ENCODE measurements at places on chromosomes 3 and 15.

DNA sequence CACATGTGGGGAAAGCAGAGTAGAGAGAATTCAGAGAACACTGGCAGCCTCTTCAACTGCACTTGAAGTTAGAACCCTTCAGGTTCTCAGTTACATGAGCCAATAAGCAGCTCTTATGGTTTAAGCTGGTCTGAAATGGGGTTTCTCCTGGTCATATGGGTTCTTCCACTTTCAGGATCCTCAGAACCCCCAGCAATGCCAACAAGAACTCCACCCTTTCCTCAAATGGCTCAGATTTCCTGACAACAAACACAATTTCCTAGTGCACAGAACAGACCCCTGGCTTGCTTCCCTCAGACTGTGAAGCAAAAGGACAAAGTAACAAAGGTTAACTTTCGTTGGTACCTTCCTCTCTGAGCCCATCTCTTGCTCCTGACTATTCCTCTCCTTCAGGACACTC, 23.9 kb upstream of the FRMD4B start:
- DNase-seq: no peak

- no peak for DNase-seq
Observed at GRCh38 chr15:85622221-85622831, 172.4 kb downstream of the KLHL25 start.

DNA sequence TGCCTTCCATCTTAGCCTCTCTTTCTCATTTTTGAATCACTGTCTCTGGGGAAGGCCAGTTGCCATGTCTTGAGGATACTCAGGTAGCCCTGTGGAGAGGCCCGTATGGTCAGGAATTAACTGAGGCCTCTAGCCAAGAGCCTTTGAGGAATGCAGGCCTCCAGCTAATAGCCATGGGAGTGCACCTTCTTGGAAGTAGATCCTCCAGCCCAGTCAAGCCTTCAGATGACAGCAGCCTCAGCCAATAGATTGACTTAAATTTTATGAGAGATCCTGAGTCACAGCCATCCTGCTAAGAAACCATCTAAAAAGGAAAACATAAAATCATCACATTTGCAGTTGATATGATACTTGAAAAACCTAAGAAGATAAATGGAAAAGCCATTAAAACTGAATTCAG, 112.5 kb upstream of the BNIP2 start:
- no peak for DNase-seq

GRCh38 chr3:95719481-95719880, 1094.9 kb upstream of the EPHA6 start:
- no peak for DNase-seq

GRCh38 chr3:140165781-140166180, 230.8 kb downstream of the CLSTN2 start:
- no peak for DNase-seq

DNA sequence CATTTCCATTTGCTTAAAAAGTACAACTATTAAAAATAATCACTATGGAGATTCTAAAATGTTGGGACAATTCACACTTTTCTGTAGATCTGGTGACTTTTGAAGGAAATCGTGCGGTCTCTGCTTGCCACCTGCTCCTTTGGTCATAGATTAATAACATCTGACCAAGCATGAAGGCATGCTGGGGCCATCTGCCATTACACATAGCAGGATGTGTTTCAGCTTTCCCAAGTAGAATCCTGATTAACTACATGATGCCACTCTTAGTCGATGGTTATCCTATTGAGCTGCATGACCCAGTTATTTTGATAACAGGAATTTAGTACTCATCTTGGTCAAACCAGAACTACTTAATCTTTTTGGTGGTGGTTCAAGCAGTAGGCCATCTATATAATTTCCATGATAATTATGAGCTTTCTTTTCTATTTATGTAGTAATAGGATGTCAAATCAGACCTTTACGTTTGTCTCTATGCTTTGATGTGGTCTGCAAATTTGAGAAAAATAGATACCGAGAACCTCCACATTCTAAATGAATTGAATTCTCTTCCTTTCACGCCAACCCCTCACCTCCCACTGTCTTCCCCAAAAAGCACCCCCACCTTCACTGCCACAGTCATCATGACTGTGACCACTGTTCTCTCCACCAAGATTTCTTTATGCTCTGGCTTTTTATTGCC, 158.1 kb downstream of the DIPK2A start:
- no peak for DNase-seq

GRCh38 chr3:124714223-124714853, 15.9 kb upstream of the UMPS start:
- no peak for DNase-seq

DNA sequence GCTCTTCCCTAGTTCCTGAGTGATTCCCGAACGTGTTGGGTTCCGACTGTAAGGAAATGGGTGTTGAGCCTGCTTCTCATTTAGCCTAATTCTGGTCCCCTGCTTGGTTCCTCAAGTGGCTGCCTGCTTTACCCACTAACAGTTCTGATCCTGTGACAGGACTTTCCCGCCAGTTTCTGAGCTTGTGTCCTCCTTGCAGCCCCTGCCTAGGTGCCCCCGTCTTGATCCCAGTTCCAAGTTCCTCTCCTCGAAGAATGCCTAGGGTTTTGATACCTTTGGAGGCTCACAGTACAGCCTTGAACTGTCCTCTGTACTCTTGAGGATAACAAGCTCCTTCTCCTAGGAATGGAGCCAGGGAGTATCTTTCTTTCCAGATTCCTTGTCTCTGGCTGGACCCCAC, 12.0 kb upstream of the RASGRF1 start:
- no peak for DNase-seq

DNA sequence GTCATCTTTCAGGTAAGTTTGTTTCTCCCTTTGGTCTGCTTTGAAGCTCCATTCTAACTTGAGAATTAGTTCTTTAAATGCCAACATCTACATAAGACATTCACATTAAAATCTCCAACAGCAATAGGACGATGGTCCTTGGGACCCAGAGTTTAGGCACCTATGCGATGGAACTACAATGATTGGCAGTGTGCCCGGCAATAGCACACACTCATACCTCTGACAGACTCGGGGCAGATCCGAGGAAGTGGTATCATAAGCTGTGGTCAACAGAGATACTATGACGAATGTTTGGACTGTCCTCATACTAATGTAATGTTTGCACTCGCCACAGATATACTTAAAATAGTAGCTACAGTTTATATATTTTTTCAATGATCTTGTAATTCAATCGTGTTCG, 34.2 kb upstream of the NR2F2 start:
- DNase-seq: no peak

DNA sequence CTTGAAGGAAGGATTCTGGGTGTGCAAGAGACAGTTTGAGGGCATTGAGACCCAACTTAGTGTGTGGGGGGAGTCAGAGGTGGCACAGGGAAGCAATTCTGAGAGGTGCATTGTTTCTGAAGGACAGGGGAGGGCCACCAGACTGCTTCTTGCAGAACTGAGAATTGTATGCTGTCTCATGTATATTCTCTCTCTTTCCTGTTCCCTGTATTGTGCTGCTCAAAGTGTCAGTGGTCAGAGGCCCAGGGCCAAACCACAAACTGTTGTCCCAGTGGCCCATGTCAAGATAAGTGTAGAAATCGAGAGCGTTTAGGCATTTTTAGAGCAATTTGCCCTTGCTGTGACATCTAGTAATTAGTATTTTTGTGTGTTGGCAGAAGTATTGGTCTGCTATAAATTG, 567.1 kb downstream of the EDEM1 start:
- DNase-seq: no peak

- no peak for DNase-seq
Observed at GRCh38 chr3:128965280-128965679, 28.6 kb downstream of the CFAP92 start.

- DNase-seq: no peak
Observed at GRCh38 chr3:27307566-27307965, 61.6 kb downstream of the NEK10 start.

DNA sequence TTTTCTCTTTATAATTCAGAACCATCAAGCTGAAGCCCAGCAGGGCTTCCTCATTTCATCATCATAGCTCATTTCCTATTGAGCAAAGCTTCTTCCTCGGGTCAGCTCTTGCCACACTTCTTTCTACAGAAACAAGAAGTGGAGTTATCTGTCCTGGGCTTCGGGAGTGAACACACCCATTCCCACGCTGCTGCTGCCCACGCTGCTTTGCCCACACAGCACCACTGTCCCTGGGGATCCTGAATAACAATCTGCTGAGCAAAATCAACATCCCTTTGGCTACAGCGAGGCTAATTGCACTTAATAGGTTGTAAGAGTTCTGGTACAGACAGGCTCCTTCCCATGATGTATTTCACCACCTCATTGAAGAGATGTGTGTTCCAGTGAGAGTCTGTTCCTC, 23.7 kb downstream of the CEP19 start:
- no peak for DNase-seq

GRCh38 chr3:23698652-23699313, 107.0 kb upstream of the UBE2E1 start:
- DNase-seq: no peak

- DNase-seq: no peak
Observed at GRCh38 chr3:169699070-169699469, 35.6 kb upstream of the MECOM start.

DNA sequence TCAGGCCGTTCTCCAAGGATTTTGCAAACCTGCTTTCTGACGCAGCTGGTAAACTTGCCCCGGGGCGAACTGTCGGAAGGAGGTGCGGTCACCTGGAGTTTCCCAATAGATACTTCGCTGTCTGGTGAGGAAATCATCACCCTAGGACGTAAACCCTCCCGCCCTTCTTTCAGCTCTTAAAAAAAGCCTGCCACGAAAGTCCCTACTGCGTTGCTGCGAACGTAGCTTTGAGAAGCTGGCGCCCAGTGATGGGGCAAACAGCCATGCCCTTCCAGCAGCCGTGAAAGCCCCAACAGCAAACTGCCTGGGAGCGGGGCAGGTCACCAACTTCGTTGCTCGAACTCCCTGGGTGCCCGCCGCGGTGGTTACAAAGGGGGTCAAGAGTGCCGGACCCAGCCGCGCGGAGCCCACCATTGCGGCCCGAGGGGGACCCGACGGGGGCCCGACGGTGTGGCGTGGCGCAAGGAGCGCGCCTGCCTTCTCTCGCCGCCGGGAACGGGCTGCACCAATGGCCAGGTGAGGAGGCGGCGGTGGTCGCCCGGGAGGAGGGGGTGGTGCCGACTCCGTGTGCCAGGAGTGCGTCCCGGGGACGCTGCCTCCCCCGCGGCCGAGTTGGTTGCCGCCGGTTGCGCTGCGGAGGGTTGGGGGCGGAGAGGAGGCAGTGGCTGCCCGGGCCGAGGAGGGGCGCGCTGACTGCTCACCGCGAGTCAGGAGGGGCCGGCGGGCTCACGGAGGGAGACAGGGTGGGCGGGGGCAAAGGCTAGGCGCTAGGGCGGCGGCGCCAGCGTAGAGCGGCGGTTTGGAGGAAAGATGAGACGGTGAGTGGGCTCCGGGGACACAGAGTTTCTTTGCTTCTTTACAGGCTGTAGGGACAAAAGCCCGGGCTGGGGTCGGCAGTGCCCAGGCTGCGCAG, at the start of gene PHLDB2:
Gene PHLDB2 (plus strand): TSS at position 205 of the 913 bp plus-strand sequence. CDS start 24,813 bp downstream, outside the sequence.
- DNase-seq: peak; percentile 47

DNA sequence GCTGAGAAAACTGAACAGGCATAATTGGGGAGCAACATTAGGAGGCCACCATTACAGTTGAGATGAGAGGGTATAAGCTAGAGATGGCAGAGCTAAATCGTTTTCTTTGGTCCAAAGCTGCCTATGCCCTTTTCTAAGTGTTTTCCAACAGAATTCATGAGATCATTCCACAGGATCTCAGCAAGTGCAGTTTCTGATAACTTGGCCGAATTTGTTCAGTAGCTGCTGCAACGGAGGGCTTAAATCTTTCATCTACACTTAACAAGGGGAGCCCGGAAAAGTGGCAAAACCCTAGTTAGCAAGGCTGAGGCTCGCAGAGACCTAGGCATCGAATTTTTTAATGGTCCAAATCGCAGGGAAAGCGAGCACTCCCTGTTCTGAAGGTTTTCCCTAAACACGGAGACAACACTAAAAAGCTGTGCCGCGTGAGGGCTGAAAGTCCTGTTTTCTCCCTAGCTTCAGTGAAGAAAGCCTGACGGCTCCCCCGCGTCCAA, 531 bp upstream of the BLOC1S6 start:
- DNase-seq: no peak

DNA sequence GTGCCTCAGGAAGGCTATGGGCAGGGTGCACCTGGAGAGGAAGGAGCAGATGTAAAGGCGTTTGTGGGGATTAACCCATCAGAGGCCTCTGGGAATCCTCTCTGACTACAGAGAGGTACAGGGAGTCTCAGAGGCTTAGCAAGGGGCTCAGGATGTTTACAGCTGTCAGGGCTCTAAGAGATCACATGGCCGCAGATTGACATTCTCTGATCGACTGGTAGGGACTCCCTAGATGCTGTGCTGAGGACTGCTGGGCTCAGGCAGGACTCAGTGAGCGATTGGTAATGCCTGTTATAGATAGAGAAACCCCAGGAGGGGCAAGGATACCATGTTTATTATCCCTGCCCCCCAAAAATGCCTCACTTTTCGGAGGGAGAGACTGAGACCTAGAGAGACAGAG, 103.5 kb downstream of the CORO2B start:
- DNase-seq: no peak

GRCh38 chr15:67776600-67776999, 48.7 kb upstream of the SKOR1 start:
- no peak for DNase-seq

DNA sequence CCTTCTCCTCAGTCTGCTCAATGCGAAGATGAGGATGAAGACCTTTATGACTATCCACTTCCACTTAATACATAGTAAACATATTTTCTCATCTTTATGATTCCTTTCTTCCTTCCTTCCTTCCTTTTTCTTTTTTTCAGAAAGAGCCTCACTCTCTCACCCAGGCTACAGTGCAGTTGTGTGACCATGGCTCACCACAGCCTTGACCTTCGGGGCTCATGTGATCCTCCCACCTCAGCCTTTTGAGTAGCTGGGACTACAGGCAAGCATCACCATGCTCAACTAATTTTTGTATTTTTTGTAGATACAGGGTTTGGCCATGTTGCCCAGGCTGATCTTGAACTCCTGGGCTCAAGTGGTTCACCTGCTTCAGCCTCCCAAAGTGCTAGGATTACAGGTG, 52.0 kb upstream of the RAP2B start:
- DNase-seq: no peak

DNA sequence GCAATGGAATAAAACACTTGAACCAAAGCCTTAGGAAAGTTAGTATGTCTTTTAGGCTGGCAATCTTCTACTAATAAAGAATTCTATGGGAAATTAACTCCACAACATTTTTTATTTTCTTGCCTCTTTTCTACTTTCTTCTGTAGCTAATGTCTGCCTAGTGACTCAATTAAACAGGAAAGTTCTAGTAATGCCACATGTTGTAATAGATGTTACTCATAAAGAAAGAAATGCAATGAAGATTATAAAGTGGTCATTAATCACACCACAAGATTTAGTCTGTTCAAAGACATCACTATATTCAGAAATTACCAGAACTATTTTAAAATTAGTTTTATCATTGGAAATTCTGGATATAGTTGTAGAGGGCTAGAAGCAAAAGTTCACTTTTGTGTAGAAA, 329.7 kb downstream of the SI start:
- DNase-seq: no peak

DNA sequence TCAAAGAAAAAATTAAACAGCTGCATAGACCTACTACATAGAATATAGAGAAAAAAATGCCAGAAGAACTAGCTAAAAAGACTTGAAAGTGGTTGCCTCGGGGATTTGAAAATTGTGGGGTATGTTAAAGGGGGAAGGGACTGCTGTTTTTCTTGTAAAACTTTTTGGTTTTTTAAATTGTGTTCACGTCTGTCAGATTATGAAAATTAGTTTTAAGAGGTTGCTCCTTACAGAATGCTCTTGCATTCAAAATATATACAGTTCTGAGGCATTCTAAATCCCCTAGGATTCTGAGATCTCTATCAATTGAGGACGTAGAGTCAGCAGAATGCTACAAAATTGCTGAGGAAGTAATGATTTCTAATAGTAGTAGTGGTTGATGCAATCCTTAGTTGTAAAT, 28.6 kb downstream of the PIAS1 start:
- DNase-seq: no peak

Data from T-helper 17 cell (primary cell).